ENCODE measurements at places on chromosomes 5 and 9. TPM values are rescaled to one million over a fixed set of nuclear protein-coding genes. Genes with fewer than 3 reads are reported as not detected.

- DNase-seq: no peak
Observed at GRCh38 chr5:40778133-40778532, 20.0 kb downstream of the PRKAA1 start.

- DNase-seq: no peak
Observed at GRCh38 chr9:25602400-25603044, 75.7 kb downstream of the TUSC1 start.

GRCh38 chr9:37913480-37914153, 9.7 kb upstream of the SLC25A51 start:
- DNase-seq: peak; percentile 85

DNA sequence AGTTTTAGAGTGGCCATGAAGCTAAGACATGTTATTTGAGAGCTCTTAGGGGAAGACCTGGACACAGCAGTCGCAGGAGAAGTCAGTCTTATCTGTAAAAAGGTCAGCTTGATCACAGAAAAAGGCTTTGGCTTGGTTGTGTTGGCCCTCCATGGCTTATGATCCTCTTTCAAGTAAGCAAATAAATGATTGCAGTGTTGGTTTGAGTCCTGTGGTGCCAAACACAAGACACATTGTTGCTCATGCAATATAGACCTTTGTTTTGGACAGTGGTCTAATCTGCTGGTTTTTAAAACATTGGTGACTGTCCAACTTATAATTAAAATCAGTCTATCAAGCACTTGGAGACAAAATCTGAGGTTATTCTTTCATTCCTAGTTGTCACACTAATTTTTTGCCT, 54.0 kb downstream of the DOCK8 start:
- DNase-seq: no peak

TTC39B gene
- total RNA-seq: 12.3 TPM

PCDHAC2 gene
- total RNA-seq: 34.8 TPM

ADCY2 gene
- total RNA-seq: 21.7 TPM
